ENCODE measurements at places on chromosomes 3 and 15.
A peak's percentile ranks its signal among the peaks of the same experiment; 100 is the strongest.

DNA sequence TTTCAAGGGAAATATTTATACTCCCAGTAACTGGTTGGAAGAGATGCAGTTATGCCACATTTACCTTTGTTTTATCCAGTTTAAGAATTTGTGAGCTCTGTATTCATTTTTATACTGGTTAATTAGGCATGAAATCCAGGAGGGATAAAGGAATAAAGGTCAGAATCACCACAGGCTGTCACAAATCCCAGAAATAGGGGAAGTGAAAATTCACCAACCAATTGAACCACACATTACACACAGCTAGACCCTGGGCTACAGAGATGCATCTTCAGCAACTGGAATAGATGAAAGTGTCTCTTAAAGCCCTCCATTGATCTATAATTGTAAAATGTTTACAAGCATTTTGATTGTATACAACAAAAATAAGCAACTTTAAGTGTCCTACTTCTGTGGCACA lies 18.5 kb downstream of the SERPINI1 start:
- DNase-seq, result no peak

GRCh38 chr3:45167011-45167911 lies 21.1 kb upstream of the CDCP1 start:
- no peak for DNase-seq

GRCh38 chr15:78259232-78259631 lies 5.1 kb upstream of the DNAJA4 start:
- no peak for DNase-seq

GRCh38 chr3:54296531-54296930 lies 174.2 kb downstream of the CACNA2D3 start:
- DNase-seq, result no peak

DNA sequence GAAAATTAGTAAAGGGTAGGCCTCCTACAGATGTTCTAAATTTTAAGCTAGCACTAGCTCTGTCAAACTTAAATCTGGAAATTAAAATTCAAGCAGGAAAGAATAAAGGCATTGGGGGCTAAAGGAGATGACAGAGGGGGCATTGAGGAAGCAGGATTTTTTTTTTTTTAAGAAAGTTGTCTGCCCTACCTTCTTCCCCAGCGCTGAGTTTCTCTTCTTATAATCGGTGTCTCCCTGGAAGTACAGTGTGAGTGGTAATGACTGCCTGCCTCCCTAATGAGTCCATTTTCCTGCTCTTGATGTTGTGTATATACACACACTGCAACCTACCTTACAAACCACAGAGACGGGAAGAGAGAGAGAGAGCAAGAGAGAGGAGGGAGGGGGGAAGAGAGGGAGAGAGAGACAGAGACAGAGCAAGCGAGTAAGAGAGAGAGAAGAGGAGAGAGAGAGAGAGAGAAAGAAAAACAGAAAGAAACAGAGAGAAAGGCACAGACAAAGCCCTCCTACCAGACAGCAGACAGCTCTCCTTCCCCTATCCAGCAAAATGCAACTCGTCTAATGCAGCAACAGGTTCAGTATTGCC lies 47.0 kb downstream of the ZBTB20 start:
- DNase-seq, result peak; percentile 57

GRCh38 chr3:36867810-36868209 lies 77.0 kb downstream of the TRANK1 start:
- DNase-seq, result no peak

- peak; percentile 74 for DNase-seq
Measured at GRCh38 chr3:185582871-185583270, 3.2 kb upstream of the SENP2 start.

- DNase-seq, result no peak
Measured at GRCh38 chr15:89197503-89197971, 23.8 kb downstream of the RLBP1 start.

- DNase-seq, result no peak
Measured at GRCh38 chr3:145490088-145491048, 670.6 kb downstream of the PLOD2 start.

DNA sequence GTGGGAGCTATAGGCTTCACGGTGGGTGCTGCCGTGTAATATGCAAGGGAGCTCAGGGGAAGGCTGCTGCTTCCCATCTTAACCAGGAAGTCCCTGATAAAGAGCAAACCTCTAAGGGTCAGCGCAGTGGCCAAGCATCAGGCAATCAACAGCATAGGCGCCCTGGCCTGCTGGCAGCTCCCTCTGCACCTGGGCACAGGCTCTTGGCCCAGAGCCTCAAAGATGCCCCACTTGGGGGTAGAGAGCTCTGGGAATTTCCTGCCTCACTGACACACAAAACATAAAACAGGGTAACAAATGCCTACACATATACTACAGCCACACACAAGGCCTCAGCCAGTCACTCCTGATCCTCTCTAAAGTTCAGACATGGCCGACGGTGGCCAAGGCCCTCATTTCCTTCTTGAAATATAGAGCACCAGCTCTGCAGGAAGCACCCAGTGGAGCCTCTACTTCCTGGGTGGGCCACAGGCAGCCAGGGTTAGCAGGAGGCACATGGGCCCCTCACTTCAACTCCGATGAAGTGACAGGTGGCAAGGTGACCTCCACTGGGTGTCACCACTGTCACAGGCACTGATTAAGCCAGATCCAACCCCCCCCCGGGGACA lies 20.5 kb downstream of the SLC41A3 start:
- DNase-seq, result no peak

DNA sequence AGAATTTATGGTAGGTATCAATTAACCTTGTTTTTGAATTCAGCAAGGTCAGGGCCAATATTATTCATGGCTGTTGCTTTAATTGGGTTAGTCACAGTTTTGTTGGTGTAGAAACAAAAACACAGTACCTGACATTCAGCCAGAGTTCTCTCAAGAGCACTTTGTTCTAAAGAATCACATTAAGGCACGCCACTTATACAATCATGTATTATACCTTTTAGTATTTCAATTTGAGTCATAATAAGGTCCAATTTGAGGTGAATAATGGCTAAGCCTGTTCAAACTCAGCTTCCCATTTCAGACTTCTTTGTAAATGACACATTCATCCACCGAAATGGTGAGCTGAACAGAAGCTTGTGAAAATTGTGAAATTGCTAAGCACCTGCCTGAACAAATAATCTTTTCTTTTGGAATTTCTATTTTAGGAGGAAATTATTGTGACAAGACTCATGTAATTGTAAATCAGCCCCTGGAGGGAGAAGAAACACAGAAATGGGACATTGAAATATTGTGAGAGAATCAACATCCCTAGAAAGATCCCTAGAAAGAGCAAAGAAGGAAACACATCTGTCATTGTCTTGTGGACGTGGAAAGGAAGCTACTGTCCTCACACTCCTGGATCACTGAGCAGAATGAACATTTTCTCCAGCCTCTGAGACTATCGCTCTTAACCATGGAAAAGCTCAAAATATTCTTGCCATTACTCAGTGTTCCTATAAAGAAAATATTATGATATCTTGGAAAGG lies 29.3 kb downstream of the RIOX2 start:
- no peak for DNase-seq

- no peak for DNase-seq
Measured at GRCh38 chr15:66253418-66254088, at the start of gene MEGF11. TSS of gene MEGF11 (minus strand) at chr15:66253750. CDS start at chr15:66128403, 125,347 bp downstream.

DNA sequence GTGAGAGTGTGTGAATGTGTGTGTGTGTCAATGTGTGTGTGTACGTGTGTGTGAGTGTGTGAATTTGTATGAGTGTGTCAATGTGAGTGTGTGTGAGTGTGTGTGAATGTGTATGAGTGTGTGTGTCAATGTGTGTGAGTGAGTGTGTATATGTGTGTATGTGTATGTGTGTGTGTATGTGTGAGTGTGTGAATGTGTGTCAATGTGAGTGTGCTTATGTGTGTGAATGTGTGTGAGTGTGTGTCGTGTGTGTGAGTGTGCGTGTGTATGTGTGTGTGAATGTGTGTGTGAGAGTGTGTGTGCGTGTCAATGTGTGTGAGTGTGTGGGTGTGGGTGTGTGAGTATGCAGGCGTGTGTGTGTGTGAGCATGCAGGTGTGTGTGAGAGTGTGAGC lies 93.5 kb upstream of the ALDH1A3 start:
- DNase-seq, result no peak

DNA sequence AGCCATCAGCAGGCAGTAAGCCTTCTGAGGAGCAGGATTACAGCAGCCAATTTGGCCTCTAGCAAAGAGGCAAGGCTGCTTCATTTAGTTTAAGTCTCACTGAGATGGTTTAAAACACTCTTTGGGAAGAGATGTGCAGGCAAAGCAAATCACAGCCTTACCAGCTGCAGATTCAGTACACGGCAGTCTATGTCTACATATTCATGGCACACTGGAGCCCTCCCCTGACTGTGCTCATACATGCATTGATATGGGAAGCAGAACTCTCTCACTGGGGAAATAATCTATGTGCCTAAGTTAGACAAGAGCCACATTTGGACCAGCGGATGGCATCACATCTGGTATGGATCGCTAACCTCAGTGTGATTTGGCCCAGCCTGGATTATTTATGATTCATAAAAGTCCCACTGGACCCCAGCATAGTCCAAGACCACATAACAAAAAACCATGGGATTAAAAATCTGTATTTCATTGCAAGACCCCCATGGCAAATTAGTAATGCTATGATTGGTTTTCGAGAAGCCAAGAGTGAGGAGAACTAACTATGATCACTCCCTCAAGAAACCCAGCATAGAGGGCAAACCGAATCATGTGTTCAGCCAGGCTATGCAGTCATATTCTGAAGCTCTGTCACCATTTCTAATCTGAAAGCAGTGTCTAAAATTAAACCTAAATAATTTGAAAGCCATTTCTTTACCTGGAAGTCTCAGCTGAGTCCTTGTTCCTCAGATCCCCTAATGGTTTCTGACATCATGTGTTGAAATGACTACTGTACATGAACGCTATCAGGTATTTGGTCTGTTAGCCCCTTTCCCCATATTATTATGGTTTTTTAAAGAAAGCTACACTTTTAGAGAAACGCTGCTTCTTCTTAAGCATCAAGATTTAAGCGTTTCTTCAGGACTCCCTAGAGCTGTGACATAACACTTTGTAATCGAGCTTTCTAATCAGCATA lies 1.2 kb downstream of the PRICKLE2 start:
- DNase-seq, result no peak

DNA sequence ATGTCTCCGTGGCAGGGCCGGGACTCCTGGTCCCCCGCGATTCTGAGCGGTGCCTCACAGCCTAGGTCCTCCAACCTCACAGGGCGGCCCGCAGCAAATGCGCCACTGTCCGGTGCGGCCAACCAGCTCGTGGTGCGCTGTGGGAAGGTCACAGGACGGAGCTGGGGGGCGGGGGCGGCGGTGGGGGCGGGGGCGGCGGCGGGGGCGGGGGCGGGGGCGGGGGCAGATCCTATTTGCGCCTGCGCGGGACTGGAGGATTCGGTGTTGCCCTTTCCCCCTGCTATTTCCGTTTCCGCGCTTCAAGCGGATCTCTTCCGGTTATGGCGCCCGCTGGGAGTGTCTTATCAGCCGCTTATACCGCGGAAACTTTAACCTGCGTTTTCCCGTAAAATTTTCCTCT lies 106.7 kb upstream of the SNRPN start:
- DNase-seq, result no peak

DNA sequence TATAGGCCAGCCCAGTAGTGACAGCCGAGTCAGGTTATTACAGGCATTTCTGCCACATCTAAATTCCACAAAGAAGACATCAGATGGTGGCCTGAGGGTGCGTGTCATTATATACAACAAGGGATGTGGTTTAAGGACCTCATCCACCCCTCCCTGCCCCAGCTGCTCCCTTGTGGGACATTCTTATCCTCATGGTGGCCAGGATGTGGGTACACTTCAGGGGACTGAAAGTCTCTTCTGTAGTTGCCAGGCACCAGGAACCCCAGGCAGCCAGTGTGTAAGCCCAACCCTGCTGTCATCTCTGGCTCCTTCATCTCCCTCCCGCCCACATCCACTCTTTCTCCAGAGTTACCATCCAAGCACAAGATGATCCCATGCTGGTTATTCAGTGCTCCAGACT lies 224.9 kb upstream of the TOPAZ1 start:
- no peak for DNase-seq

DNA sequence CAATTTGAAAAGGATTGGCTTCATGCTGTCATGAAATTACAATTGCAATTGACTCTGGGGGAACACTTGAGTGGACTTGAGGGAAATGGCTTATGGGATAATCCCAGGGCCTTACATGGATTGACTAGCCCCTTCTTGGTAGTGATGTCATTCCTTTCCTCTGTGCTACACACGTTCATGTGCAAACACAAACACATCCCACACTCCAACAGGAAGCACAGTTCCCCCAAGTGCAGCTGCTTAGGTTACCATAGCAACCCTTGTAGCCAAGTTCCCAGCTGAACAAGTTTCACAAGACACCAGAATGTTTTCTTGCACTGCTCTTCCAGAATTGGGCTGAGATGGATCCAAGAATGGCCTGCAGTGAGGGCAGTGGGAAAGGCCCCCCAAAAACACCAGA lies 217.0 kb downstream of the ZNF621 start:
- DNase-seq, result peak; percentile 26

DNA sequence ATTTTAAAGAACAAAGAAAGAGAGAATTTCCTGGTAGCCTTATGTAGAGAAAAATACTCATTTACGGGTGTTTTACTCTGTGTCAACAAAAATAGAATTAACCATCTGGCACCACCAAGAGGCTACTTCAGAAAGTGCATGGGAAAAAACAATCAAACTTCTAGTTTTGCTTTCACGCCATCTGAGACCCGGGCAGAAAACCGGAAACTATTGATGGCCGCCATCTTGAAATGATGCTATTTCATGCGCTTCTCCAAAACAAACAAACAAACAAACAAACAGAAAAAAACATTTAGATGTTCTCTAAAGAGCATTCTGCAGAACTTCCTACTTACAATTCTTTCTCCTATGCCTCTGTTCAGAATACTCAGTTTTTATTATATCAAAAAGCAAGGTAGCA lies 49.4 kb upstream of the SYNPR start:
- peak; percentile 75 for DNase-seq

DNA sequence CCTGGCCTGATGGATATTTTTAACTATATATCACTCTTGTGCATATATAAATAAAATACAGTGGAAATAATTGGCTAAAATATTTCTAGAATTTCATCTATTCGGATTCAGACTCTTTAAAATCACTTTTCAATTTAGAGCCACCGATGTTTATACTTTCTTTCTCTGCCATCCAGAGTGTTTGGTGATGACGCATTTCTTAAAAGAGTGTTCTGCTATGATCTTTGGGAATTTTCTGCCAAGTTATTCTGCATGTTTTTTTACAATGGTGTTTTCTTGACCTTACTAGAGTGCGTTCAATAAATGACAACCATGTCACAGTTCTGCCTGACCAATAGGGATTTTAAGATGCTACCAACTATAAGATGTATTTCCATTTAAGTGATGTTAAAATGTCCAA lies 30.2 kb downstream of the PPP2R3A start:
- no peak for DNase-seq

DNA sequence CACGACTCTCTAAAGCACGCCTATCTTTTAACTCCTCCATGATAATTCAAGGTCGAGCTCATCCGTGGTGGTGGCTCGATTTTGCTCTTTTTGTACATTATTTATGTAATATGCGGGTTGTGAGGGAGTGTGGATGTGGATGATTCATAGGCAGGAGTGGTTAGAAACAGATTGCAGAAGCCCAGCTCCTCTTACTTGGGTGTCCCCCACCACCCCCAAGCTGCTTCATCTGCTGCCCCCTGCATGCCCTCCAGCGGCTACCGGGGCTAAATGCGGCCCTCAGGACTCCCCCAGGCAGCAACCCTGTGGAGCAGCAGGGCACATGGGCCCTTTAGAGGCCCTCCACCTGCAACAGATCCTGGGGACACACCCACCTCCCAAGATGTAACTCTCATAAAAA lies 111.5 kb upstream of the SELENOK start:
- DNase-seq, result no peak

- no peak for DNase-seq
Measured at GRCh38 chr3:157136647-157137387, 23.1 kb downstream of the CCNL1 start.

Measured in NAMALWA (cell line).